M059J (cell line): ENCODE measurements at places on chromosomes 1 and 21. TPM values are rescaled to one million over a fixed set of nuclear protein-coding genes. Genes with fewer than 3 reads are reported as not detected.

- no peak for DNase-seq
Measured at GRCh38 chr1:6969762-6970161, 184.5 kb downstream of the CAMTA1 start.

GRCh38 chr1:24300971-24301784 lies 18.0 kb upstream of the GRHL3 start:
- DNase-seq = no peak

DNA sequence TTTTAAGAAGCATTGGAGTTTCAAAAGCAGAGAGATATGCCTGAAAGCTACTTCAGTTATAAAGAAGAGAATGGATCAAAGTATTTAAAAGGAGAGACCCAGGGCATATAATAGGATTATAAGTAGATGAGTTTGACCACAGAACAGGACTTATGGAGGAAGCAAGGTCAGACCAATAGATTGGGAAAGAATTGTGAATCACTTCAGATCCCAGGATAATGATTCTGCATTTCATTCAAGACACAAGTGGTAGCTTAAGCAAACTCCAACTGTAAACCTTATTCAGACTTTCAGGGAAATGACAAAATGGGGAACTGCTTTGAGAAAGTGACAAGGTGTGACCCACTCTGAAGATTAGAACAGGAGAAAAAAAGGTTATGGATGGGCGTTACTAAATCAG lies 18.9 kb upstream of the OR10J5 start:
- no peak for DNase-seq

- DNase-seq = no peak
Measured at GRCh38 chr1:178407655-178408054, 89.1 kb downstream of the CLEC20A start.

DNA sequence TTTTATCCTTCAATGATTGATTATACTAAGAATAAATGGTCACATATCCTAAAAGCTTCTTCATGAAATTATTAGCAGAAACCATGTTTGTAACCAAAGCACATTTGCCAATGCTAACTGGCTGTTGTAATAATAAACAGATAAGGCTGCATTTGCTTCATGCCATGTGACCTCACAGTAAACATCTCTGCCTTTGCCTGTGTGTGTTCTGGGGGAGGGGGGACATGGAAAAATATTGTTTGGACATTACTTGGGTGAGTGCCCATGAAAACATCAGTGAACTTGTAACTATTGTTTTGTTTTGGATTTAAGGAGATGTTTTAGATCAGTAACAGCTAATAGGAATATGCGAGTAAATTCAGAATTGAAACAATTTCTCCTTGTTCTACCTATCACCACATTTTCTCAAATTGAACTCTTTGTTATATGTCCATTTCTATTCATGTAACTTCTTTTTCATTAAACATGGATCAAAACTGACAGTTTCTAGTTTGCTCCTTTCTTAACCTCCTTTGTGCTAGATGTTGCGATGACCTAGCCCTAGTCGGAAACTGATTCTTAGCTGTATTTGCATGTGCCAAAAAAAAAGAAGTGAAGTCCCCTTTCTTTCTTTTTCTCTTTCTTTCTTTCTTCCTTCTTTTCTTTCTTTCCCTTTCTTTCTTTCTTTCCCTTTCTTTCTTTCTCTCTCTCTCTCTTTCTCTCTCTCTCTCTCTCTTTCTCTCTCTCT lies 45.1 kb downstream of the MAP3K7CL start:
- DNase-seq = peak; percentile 48

B3GALT5 gene
- 1.3 and 1.8 TPM in 2 replicates for total RNA-seq

- peak; percentile 45 for DNase-seq
Measured at GRCh38 chr1:115329965-115330364, 8.1 kb downstream of the NGF start.

DNA sequence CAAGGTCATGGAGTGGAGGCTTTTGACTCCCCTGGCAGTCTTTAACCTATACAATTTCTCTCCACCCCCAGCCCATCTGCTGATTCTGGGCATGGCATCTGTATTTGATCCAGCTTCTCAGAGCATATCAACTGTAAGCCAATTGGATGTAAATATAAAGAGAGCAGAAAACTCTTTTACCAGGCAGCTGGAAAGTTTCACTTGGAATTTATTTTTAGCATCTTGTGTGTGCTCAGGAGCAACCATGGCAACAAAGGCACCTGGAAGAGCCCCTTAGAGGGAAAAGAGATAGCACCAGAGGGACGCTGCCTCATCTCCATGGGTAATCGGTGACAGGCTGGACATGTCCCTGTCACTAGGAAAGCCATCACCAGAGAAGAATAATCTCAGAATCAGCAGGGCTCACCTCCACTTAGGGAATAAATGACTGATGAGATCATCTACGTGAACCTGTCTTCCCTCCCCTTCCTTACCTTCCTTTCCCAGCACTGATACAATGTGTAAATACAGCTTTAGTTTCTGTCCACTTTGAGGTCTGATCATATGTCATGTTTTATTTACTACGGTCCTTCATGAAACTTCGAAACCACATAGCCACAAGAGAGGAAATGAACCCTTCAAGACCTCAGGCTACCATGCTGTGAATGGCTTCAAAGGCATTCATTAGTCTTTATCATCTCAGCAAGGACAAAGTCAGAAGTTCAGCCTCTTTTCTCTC lies 25.3 kb upstream of the SIPA1L2 start:
- peak; percentile 91 for DNase-seq

GRCh38 chr1:168246506-168246905 lies 20.7 kb downstream of the SFT2D2 start:
- DNase-seq = no peak

- peak; percentile 48 for DNase-seq
Measured at GRCh38 chr1:15452216-15452615, 4.3 kb upstream of the CELA2A start.

DNA sequence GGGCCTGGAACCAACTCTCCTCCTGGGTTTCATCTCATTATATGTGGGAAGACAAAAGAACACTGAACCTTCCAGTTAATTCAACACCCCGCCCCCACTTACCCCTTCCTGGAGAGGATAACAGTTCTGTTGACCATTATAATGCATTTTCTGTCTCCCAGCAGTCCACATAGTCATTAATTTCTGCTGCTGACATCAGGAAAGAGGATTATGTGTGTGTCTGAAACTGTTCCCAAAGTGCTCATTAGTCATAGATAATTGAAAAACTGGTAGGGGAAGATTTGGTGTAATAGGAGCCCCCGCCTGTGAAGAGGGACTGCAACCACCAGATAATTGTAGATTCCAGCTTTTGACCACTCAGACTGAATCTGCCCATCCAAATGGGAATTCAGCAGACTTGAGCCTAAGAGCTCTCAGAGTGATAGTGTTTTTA lies 208.7 kb downstream of the FGGY start:
- DNase-seq = peak; percentile 58

CD5L gene
- 0.10 TPM in 1 of 2 replicates, not detected in the other for total RNA-seq
